ENCODE measurements at places on chromosomes 11 and 22. TPM values are rescaled to one million over a fixed set of nuclear protein-coding genes. Genes with fewer than 3 reads are reported as not detected.

PRODH gene
- total RNA-seq: 4.3 TPM

ZP1 gene
- total RNA-seq: not detected

IL18 gene
- 1.6 TPM for total RNA-seq

CDC45 gene
- 0.70 TPM for total RNA-seq

TRPM5 gene
- total RNA-seq: not detected

SPON1 gene
- 2.9 TPM for total RNA-seq

SCUBE2 gene
- total RNA-seq: 0.87 TPM

CST6 gene
- total RNA-seq: 140 TPM

CFAP300 gene
- total RNA-seq: 11.9 TPM

TPBGL gene
- total RNA-seq: not detected

HPX gene
- not detected for total RNA-seq

PATE4 gene
- total RNA-seq: not detected

PNPLA5 gene
- not detected for total RNA-seq

CEND1 gene
- 0.60 TPM for total RNA-seq
